ENCODE measurements at places on chromosomes 1 and 21. TPM values are rescaled to one million over a fixed set of nuclear protein-coding genes. Genes with fewer than 3 reads are reported as not detected.

FBLIM1 gene
- 69.9 TPM for total RNA-seq

SPRR1B gene
- total RNA-seq: not detected

LMX1A gene
- total RNA-seq: not detected

ETNK2 gene
- total RNA-seq: 4.2 TPM

SLC26A9 gene
- not detected for total RNA-seq

DNAJC8 gene
- 52.7 TPM for total RNA-seq

KRTAP24-1 gene
- total RNA-seq: not detected

SPRR4 gene
- total RNA-seq: not detected

LCE1E gene
- total RNA-seq: not detected

ADGRL2 gene
- total RNA-seq: 43.4 TPM

HES3 gene
- not detected for total RNA-seq

SELP gene
- not detected for total RNA-seq

C1orf216 gene
- total RNA-seq: 32.2 TPM

CAMK2N1 gene
- 38.2 TPM for total RNA-seq

STUM gene
- total RNA-seq: not detected

YBX1 gene
- 665 TPM for total RNA-seq

IGSF21 gene
- total RNA-seq: not detected

DMRTA2 gene
- total RNA-seq: not detected

- H3K4me3 ChIP-seq: no peak overlapping the region
- no peaks in the 10 kb centered on the region for H3K4me1 ChIP-seq
- no peaks in the 10 kb centered on the region for H3K27me3 ChIP-seq
- H3K27ac ChIP-seq: no peak overlapping the region
- DNase-seq: no peak
These were observed 44.9 kb downstream of the MAP3K21 start for GRCh38 chr1:233372218-233373120.

GRCh38 chr1:31155216-31155806 lies 84.4 kb downstream of the NKAIN1 start:
- H3K27me3 ChIP-seq: no peaks in the 10 kb centered on the region
- peak overlapping the region; percentile 76 for H3K4me3 ChIP-seq
- H3K4me1 ChIP-seq: peaks cover 13% of the 10 kb centered on the region
- peak; percentile 89 for DNase-seq

DNA sequence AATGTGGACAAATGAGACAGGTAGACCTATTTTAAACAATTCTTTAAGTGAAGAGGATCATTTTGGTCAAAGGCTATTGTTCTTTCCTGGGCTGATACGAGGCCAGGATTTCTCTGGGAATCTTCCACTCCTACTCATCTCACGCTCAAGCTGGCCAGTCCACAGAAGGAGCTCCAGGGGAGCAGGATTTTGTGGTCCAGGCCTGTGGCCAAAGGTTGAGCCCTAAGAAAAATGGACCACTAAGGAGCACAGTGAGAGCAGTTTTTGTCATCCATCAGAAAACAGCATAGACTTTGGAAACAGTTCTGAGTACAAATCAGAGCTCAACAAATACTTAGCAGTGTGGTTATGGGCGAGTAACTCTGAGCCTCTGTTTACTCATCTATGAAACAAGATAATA lies 260.2 kb upstream of the RUNX1 start:
- no peak overlapping the region for H3K27ac ChIP-seq
- H3K4me3 ChIP-seq: no peak overlapping the region
- DNase-seq: no peak
- no peaks in the 10 kb centered on the region for H3K27me3 ChIP-seq

GRCh38 chr1:177471244-177471643 lies 300.5 kb downstream of the BRINP2 start:
- H3K4me1 ChIP-seq: peaks cover 16% of the 10 kb centered on the region
- H3K4me3 ChIP-seq: no peak overlapping the region
- H3K27me3 ChIP-seq: peaks cover 2% of the 10 kb centered on the region
- no peak overlapping the region for H3K27ac ChIP-seq

DNA sequence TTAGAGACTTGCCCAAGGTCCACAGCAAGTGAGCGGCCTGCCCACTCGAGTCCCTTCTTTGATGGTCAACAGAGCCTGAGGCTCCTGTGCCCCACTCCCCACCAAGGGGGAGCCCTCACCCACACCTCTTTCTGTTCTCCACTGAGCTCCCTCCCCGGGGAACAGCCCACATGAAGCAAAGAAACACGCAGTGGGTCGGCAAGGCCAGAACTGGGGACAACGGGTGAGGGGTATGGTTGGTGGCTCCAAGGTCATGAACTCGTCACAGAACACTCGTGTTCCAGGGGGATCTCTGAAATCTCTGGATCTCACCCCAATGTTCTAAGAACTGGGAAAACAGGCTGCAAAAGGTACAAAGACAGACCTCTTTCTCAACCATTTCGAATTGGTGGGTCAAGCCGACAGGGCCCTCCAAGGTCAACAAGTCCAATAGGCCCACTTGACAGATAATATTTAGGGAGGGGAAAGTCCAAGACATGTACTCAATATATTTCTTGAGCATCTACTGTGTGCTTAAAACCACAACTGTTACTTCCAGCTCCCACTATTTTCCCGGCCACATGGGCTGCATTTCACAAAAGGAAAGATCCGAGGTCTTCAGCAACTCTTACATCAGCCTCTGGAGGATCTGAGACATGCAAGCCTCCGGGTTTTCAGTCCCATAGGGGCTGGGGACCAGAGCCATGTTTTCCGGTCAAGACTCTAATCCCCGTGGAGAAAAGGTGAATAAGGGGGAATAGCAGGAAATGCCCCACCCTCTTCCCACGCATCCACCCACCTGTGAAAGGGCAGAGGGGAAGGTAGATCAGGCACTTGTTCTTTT lies 1.1 kb upstream of the RAP1GAP start:
- H3K27me3 ChIP-seq: peaks cover 14% of the 10 kb centered on the region
- no peak overlapping the region for H3K4me3 ChIP-seq
- peaks cover 30% of the 10 kb centered on the region for H3K4me1 ChIP-seq
- no peaks in the 10 kb centered on the region for H3K36me3 ChIP-seq

DNA sequence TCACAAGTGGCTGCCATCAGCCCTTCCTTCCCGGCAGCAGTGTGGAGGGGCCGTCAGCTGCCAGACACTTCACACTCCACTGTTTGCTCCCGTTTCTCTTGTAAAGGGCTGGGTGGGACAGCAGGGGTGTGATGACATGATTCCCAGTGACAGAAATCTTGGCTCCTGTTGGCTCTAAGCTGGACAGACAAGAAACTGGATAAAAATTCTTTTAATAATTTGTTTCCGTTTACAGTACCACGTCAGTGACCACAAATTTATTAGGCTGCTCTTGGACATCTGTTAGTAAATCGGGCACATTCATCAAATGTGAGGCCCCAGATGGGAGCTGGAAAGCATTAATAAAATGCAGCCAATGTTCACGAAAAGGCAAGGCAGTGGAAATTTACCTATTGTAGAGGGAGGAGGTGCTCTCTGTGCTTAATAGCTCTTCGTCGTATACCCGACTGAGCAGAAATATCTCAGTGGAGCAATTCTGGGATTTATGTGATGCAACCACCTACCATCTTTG lies 353.7 kb upstream of the GREM2 start:
- no peak for DNase-seq
- H3K36me3 ChIP-seq: no peaks in the 10 kb centered on the region
- peaks cover 34% of the 10 kb centered on the region for H3K27me3 ChIP-seq
- no peak overlapping the region for H3K4me3 ChIP-seq
- H3K27ac ChIP-seq: no peak overlapping the region

DNA sequence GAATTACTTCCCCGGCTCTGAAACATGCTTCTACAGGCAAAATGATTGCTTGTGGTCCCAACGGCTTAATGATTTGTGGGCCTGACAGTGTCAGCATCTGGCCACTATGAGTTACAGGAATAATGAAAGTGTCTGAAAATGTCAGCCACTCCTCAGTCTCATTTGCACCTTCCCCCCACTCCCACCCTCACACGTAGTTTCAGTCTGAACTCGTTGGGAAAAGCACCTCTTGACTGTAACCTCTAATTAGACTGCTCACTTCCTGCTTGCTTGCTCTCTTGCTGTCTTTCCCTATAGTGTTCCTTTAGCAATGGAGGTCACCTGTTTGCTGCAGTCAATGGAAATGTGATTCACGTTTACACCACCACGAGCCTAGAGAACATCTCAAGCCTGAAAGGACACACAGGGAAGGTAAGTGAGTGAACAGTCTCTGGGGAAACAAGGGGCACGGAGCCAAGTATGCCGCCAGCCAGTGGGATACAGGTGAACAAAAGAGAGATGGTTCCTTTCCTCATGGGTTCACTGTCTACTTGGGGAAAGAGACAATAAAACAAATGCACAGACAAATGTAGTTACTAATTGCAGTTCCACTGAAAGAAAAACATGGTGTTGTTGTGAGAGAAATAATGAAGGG lies 27.1 kb downstream of the CFAP57 start:
- H3K27me3 ChIP-seq: no peaks in the 10 kb centered on the region
- H3K36me3 ChIP-seq: no peaks in the 10 kb centered on the region
- H3K4me1 ChIP-seq: no peaks in the 10 kb centered on the region
- no peak overlapping the region for H3K27ac ChIP-seq

DNA sequence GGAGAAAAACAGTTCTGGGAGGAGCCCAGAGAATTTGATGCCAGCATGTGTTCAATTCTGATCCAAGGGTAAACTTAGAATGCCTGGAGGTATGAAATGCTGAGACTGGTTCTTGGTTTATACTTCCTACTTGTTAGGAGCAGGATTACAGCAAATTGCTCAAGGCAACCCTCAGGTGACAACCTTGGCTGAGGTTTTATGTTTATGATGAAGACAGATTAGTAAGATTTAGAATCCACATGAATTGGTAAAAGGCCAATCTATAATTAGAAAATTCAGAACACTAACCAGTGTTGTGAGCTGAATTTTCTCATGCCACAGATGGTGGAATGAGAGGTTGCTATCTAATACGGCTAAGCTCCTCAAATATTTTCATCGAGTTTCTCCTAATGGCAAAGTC lies 235.3 kb upstream of the NRIP1 start:
- H3K27ac ChIP-seq: no peak overlapping the region
- H3K4me3 ChIP-seq: no peak overlapping the region
- no peaks in the 10 kb centered on the region for H3K36me3 ChIP-seq
- H3K27me3 ChIP-seq: no peaks in the 10 kb centered on the region
- no peak for DNase-seq
- no peaks in the 10 kb centered on the region for H3K4me1 ChIP-seq

- no peaks in the 10 kb centered on the region for H3K36me3 ChIP-seq
- peaks cover 28% of the 10 kb centered on the region for H3K4me1 ChIP-seq
- H3K27ac ChIP-seq: no peak overlapping the region
These were observed 99.7 kb upstream of the BEND5 start for GRCh38 chr1:48876330-48876785.

GRCh38 chr1:45668526-45668925 lies 17.8 kb downstream of the GPBP1L1 start:
- no peaks in the 10 kb centered on the region for H3K27me3 ChIP-seq
- DNase-seq: no peak
- no peaks in the 10 kb centered on the region for H3K36me3 ChIP-seq
- peak overlapping the region; percentile 61 for H3K27ac ChIP-seq
- H3K4me1 ChIP-seq: peaks cover 25% of the 10 kb centered on the region

DNA sequence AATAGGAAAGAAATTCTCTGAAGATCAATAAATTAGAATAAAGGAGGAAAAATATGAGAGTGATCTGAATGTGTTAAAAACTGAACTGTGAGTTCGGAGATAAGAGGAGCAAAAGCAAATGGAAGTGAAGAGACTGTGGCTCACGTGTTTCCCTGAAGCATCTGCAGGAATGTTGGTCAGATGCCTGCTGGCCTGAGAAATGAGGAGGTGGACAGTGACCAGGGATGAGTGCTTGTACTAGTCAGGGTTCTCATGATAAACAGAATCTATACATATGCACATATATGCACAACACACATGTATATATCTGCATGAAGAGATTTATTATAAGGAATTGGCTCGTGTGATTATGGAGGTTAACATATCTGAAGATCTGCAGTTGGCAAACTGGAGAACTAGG lies 103.4 kb upstream of the TIAM1 start:
- no peaks in the 10 kb centered on the region for H3K27me3 ChIP-seq
- H3K4me1 ChIP-seq: peaks cover 22% of the 10 kb centered on the region
- no peak overlapping the region for H3K4me3 ChIP-seq

- no peak for DNase-seq
- H3K36me3 ChIP-seq: no peaks in the 10 kb centered on the region
- H3K4me1 ChIP-seq: peaks cover 21% of the 10 kb centered on the region
- H3K4me3 ChIP-seq: no peak overlapping the region
- H3K27me3 ChIP-seq: no peaks in the 10 kb centered on the region
These were observed 2.5 kb upstream of the DCAF8 start for GRCh38 chr1:160264795-160265307.

DNA sequence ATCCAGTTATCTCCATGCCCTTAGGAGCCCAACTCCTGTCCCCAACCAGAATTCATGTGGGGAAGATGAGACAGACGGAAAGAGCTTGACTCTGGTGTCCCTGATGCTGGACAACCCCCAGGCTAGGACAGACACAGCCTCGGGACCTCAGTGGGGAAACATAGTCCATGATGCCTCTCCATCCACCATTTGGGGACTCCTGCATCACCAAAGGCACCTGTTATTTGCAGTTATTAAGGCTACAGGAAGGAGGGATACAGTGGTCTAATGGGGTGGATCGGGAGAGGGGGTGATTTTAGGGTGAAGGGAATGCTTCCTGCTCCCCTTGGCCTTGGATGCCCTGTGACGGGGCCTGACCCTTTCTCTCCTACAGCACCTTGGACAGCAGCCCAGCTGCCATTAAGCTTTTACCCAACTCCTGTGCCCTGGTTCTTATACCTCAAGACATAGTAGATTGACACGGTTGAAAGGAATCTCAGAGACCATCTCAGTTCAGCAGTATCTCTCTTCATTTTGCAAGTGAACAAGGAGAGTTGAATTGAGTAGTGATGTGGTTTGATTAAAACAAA lies 111.6 kb downstream of the MATN1 start:
- H3K4me1 ChIP-seq: 0 out of 2 replicates have a peak, but pooled peaks cover 8% of the 10 kb centered on the region
- DNase-seq: peak; percentile 21
- no peak overlapping the region for H3K4me3 ChIP-seq
- H3K36me3 ChIP-seq: no peaks in the 10 kb centered on the region
- H3K27me3 ChIP-seq: 0 out of 2 replicates have a peak, but pooled peaks cover 4% of the 10 kb centered on the region

DNA sequence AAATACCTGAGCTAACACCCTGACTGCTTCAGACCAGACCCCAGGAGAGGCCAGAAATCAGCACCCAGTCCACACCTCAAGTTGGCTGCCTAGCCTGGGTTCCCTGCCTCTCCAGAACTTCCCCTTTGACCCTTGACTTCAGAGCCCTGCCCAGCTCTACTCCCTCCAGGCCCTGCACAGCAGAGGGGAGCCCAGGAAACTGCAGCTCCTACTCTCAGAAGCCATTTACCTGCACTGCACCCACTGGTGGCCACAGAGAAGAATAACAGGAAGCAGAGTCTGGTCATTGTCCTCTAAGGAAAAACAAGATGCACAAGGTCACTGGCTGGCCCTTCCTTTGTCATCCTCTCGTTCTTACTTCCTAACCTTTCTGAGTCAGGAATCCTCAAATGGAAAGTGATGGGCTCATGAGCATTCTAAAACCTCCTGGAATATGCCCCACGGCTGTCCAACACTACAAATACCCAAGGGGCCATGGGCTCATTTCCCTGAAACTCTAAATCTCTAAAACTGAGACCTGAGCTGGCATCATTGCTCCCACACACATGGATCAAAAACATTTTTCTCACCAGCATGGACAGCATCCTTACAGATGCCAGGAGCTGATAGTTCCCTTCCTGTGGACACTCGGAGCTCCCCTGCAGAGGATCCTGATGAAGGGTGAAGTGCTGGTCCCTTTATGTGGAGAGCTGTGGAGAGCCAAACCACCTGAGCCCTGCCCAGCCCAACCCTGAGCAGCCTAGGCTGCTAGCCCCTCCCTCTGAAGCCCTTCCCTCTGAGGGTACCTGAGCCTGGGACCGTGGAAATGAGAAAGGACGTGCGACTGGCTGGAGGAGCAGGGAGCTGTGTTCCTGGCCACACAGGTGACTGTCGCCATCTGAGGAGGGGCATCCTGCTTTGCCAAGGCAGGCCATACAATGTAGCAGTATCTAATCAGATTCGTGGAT lies at the start of gene ITLN2:
ITLN2 (minus strand) TSS at position 652 of the 947 bp plus-strand sequence; CDS start at position 584, 68 bp downstream.
- H3K4me1 ChIP-seq: no peaks in the 10 kb centered on the region
- peak; percentile 54 for DNase-seq
- no peak within 1 kb of the TSS for H3K4me3 ChIP-seq
- H3K27me3 ChIP-seq: peaks cover 9% of the 10 kb centered on the region
- no peaks in the 10 kb centered on the region for H3K36me3 ChIP-seq
- no peak within 1 kb of the TSS for H3K27ac ChIP-seq

Measured in GM23248 (cell line).